ENCODE measurements at places on chromosomes 7 and 10.
A peak's percentile ranks its signal among the peaks of the same experiment; 100 is the strongest.

- DNase-seq = no peak
These were observed 262.2 kb upstream of the NFE2L3 start for GRCh38 chr7:25889765-25890164.

- DNase-seq = no peak
These were observed 972 bp downstream of the PHYH start for GRCh38 chr10:13298748-13299436.

DNA sequence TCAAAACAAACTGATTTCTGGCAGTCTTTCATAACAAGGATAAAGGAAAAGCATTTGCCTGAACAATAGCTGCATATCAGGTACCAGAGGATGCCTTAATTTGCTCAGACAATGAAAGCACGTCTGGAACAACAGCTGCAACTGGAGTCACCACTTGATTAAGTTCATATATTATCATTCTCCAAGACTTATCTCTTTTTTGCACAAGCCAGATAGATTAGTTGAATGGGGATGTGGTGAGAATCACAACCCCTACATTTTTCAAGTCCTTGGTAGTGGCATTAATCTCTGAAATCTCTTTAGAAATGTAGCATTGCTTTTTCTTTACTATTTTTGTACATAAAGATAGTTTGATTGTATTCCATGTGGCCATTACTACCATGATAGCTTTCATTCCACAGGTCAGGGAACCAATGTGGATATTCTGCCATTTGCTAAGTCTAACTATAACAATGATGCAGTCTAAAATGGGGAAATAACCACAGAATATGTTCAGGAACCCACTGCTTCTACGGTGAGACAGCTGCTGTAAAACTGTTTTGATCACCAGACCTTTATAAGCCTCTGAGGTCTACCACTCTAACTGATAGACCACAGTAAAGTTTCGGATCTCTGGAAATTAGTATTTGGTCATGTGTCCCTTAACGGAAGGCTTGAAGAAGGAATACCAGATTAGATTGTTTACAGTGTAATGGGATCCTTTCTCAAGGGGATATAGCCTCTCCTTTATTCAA is 1176.2 kb downstream of the DNAJB9 start:
- peak; percentile 29 for DNase-seq

GRCh38 chr7:129774359-129774758 is 162.8 kb downstream of the NRF1 start:
- DNase-seq = peak; percentile 94

DNA sequence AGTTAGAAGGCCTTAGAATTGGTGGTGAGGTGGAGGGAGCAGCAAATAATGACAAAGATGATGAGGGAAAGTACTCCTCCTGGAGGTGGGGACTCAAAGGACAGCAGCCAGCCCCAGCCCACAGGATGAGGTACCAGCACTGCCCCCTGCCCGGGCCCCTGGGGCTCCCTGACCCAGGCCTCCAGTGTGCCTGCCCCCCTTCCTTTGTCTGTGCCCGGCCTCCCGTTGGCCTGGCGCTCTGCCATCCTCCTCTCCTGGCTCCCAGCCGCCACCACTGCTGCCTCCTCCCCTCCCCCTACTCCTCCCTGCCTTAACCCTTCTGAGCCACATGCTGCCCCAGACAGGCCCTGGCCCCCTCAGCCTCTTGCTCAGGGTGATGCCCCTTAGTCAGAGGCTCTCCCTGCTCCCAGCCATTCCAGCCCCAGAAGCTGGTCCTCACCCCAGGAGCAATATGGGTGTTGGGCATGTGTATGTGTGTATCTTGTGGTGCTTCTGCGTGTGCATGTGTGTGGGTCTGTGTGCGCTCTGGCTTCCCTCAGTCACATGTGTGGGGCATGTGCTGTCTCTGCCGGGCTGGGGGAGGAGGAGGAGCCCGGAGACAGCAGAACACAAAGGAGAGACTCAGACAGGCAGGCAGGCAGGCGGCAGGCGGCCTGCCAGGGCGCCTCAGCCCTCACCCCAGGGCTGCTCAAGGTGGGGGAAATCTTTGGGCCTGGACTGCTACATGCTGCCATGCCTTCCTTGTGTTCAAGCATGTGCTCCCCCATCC is 2.6 kb downstream of the LDB1 start:
- DNase-seq = peak; percentile 89

GRCh38 chr10:75657351-75657750 is 225.9 kb downstream of the LRMDA start:
- no peak for DNase-seq

DNA sequence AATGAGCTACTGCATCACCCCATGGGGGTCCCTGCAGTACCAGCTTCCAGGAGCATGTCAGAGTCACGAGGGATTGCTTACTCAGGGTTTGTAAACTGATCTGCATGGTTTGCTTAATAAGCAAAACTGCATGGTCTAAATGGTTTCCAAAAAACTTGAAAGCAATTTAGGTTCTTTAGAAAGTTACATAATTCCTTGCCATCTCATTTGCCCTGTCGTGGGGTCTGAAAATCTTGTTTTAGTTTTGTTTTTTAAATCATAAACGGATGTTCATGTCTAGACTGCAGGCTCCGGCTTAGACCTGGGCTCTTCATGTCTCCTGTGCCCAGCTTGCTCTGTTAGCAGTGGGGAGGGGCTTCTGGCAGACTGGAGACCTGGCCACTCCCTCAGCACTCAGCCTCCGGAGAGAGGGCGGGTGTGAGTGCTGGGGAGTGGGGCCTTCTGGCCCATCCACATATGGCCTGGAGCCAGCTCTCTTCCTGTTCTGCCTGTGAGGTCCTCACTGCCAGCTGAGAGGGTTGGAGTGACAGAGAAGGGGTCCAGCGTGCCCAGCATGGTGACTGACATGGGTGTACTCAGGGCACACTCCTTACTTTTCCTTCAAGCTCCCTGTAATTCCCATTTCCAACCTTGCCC is 17.5 kb downstream of the PRF1 start:
- DNase-seq = peak; percentile 82

Data from NCI-H2171 treated with DMSO at 0.1 percent for 48 hours (cell line).